ENCODE measurements at places on chromosomes 12 and 14. TPM values are rescaled to one million over a fixed set of nuclear protein-coding genes. Genes with fewer than 3 reads are reported as not detected.

DNA sequence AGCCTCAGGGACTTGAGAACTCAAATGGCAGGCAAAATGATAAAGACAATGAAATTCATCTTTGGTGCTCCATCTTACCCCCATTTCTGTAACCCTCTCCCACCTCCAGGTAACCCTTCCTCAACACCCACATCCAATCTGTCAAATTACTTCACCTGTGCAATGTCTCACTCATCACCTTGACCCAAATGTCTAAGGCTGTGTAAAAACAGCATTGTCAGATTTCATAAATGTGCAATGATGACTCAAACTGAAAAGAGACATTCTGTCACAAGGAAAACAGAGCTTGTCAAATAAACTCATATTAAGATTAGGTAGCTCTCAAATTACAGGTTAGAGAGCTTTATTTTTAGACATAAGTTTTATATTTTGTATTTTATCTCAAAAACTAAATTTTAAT, 19.9 kb upstream of the COCH start:
- no peaks in the 10 kb centered on the region for H3K36me3 ChIP-seq
- peaks cover 3% of the 10 kb centered on the region for H3K4me1 ChIP-seq
- H3K4me3 ChIP-seq = no peak overlapping the region

DNA sequence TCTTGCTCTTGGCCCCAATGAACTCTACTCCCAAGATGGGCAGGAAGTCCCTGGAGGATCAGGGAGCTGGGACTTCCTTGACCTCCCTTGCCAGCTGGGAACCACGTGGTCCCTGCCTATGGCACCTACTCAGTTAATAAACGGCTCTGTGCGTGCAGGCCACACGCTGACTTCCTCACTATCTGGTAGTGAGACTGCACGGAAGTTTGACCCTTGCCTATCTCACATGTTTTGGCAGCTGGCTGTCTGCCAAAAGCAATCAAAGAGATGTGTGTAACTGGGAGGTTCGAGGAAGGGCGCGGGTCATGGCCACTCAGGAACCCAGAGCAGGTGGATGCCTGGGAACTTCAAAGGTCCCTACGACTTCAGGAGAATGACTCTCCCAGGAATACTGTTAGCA, 57.9 kb downstream of the RFLNA start:
- no peak overlapping the region for H3K27ac ChIP-seq
- H3K36me3 ChIP-seq = peaks cover 16% of the 10 kb centered on the region
- H3K4me1 ChIP-seq = peaks cover 10% of the 10 kb centered on the region
- H3K27me3 ChIP-seq = no peaks in the 10 kb centered on the region

GRCh38 chr12:111181143-111181726, 187.7 kb downstream of the PHETA1 start:
- peak; percentile 58 for DNase-seq
- H3K27me3 ChIP-seq = no peaks in the 10 kb centered on the region
- no peaks in the 10 kb centered on the region for H3K36me3 ChIP-seq

DNA sequence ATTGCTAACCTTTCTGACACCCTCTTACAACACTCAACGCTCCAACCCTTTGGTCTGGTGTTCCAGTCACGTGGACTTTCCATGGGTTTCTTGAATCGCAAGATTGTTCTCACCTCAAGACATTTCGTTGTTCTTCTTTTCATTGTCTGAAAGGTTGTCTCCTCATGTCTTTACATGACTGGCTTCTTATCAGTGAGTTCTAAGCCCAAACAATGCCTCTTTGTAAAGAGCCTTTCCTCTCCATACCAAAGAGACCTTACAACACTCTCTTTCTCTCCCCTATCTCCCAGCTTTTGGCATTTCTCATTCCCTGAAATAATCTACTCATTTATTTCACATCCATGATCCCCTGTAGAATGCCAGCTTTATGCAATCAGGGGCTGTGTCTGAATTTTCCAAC, 1144.8 kb downstream of the AACS start:
- H3K4me3 ChIP-seq = no peak overlapping the region
- no peak for DNase-seq

GRCh38 chr14:75709207-75709812, 48.3 kb downstream of the TTLL5 start:
- DNase-seq = peak; percentile 91
- no peaks in the 10 kb centered on the region for H3K27me3 ChIP-seq
- H3K4me3 ChIP-seq = no peak overlapping the region
- H3K4me1 ChIP-seq = peaks cover 23% of the 10 kb centered on the region
- H3K27ac ChIP-seq = no peak overlapping the region

- no peak overlapping the region for H3K4me3 ChIP-seq
- H3K4me1 ChIP-seq = peaks cover 11% of the 10 kb centered on the region
- DNase-seq = no peak
- H3K27me3 ChIP-seq = no peaks in the 10 kb centered on the region
Measured at GRCh38 chr14:74739293-74740030, 23.7 kb upstream of the YLPM1 start.

GRCh38 chr14:70454731-70455130, 2.8 kb downstream of the ADAM21 start:
- H3K4me1 ChIP-seq = no peaks in the 10 kb centered on the region
- H3K27ac ChIP-seq = no peak overlapping the region
- H3K4me3 ChIP-seq = no peak overlapping the region
- DNase-seq = no peak
- no peaks in the 10 kb centered on the region for H3K36me3 ChIP-seq

DNA sequence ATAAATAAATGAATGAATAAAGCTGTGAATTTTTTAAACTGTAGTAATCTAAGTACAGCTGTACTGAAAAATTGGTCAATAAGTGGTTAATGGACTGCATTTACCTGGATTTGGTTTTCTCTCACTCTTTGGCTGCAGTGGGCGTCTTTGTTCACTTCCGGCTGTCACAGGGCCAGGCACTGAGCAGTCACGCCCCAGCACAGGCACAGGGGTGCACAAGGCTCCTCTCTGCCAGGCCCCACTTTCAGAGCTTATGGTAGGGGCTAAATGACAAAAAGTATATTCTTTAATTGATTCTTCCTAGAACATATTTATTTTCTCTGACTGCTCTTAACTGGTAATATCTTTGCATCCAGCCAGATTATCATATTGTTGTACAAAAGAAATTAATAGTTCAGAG, 70.6 kb upstream of the DYNC1H1 start:
- H3K4me1 ChIP-seq = no peaks in the 10 kb centered on the region
- no peaks in the 10 kb centered on the region for H3K27me3 ChIP-seq
- H3K27ac ChIP-seq = no peak overlapping the region
- no peaks in the 10 kb centered on the region for H3K36me3 ChIP-seq

The MIP gene
- total RNA-seq = not detected

The GALNT9 gene
- not detected for total RNA-seq

The IL26 gene
- total RNA-seq = not detected
